Stimulated activated CD8-positive, alpha-beta memory T cell treated with anti-CD3 and anti-CD28 coated beads, Interleukin-15, amount 100 ng/mL, for 24 hours (primary cell): ENCODE measurements at places on chromosomes 2 and 18.

DNA sequence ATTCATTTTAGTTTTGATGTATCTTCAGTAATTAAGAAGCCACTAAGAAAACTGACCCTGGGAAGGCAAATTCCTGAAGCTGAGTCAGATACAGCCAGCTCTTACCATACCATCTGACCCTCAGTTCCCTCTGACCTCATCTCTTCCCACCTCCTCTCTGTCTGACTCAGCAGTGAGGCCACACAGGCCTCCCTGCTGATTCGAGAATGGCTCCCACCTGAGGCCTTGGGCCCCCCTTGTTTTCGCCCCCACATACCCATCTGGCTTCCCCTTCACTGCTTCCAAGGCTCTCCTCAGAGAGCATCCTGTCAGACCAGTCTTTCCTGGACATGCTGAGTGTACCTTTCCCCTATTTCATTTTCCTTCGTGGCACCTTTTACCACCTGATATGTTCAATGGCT lies 71.0 kb upstream of the CYP1B1 start:
- DNase-seq = no peak

- no peak for DNase-seq
Measured at GRCh38 chr18:2990956-2991640, 21.8 kb downstream of the LPIN2 start.

DNA sequence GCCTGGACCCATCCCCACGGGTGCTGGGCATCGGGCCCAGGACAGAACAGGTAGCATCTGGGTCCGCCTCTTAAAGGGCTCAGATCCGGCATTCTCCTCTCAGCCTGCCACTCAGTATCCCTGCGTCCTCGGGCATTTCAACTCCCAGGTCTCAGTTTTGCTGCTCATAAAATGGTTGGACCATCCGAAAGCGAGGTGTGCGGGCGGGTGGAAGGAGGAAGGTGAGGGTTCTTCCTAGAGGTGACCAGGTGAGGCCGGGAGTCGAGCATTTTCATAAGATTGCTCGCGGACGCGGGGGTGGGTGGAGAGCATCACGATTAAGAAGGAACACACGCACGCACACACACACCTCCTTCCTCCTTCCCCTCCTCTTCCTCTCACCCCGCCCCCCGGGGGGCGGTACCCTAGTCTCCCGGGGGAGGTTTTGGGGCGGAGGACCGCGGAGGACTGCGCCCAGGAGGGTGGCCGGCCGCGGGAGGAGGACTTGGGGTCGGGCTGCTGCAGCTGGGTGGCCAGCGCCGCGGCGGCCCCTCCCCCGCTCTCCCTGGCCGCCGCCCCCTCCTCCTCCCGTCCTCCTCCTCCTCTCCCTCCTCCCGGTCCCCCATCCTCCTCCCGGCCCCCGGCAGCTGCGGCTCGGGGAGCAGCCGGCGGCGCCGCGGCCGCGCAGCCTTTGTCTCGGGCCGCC lies 97.9 kb upstream of the GPR45 start:
- no peak for DNase-seq

DNA sequence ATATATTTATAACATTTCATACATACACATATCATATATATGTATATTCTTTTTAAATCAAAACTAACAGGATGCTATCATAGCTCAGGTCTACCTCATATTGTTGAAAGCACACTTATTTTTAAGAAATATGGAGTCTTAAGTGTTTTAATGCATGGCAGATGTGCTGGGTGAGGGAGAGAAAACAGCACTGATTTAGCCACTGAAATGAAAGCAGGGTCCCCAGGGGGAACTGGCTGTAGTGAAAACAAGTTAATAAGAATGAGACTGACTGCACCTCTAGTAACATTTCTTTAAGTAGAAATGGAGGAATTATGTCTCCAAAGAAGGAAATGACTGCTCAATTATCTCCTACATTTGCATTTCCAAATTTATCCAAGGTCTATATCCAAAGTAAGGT lies 857.8 kb downstream of the DCDC2C start:
- no peak for DNase-seq

- no peak for DNase-seq
Measured at GRCh38 chr18:53764086-53764485, 460.4 kb downstream of the MBD2 start.

GRCh38 chr2:24827321-24828237 lies 34.4 kb downstream of the CENPO start:
- DNase-seq = peak; percentile 28

DNA sequence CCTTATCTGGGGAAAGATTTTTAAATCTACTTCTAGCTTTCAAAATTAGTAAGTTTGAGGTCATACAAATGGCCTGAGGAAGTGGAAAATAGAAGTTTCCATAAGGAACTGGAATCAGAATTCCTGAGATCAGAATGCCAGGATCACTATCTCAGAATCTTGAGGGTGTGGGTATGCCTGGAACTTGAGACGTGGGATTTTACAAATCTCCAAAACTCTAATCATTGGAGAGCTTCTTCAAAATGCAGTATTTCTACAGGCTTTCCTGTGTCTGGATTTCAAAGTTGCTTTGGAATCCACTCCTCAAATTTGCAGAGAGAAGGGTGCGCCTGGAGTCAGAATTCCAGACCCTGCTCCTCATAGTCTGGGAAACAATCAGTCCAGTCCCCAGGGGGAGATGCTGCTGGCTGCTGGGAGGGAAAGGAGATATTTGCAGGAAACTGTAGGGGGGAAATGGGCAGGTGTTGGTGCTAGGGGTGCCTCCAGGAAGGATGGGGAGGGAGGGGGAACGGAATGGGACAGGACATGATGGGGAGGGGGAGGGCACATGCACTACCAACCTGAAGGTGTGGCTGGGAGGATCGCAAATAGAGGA lies 31.0 kb upstream of the CATIP start:
- DNase-seq = no peak

DNA sequence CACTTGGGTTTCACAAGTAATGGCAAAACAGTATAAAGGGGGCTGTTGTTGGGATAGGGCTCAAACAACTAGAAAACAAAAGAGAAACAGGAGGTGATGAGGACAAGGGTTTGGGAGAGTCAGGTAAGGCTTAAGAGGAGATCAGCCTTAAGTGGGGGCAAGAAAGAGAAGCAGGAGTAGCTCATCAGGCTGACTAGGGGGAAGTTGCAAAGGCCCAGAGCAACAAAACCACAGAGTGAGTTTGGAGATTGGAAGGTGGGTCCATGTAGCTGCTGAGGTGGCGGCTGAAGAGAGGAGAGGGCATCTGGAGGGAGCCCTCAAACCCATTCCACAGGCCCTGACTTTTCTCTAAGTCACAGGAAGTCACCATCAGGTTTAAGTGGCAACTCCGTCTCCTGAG lies 126.0 kb downstream of the MREG start:
- DNase-seq = no peak

- no peak for DNase-seq
Measured at GRCh38 chr2:75102011-75102410, 97.3 kb downstream of the TACR1 start.

- DNase-seq = no peak
Measured at GRCh38 chr2:209579230-209579749, 155.4 kb downstream of the MAP2 start.
